ENCODE measurements at places on chromosomes 7 and 10.

DNA sequence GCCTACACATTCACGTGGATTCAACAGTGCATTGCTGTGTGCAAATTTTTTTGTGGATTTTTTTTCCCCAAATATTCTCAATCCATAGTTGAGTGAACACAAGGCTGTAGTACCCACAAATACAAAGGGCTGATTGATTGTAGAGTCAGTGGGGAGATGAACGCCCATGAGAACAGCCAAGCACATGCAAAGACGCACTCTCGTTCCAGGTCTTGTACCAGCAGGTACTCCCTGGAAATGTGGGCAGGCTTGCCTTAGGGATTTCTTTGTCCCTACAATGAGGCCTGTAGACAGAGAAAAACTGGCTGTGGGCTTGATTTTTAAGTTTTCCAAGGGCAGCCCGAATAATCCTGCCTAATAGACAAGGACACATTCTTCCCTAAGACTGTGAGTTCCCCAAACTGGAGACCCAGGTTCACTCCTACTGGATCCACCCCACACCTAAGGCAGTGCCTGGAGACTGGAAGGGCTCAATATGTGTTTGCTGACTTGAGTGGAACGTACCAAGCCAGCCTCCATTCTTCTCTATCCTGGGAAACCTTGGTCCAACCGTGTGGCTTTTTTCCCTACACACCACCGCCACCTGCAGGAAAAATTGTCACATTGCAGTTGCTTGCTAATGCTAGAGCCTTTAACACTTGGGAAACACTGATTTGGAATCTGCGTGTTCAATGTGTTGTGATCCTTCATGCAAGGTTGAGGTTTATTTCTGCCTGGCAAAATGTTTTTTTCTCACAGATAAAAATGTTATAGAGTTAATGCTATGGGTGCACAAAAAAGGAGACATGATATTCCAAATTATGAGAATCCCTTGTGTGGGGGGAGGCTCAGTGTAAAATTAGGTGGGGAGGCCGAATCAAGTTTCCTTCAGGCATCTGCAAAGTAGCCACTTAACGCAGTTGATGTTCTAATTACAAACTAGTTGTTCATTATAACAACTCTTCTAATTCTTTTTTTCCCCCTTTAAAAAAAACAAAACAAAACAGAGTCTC is 49.3 kb downstream of the PPP1R17 start:
- no peak for DNase-seq

- no peak for DNase-seq
Measured at GRCh38 chr10:43390759-43391158, 18.2 kb downstream of the HNRNPF start.

DNA sequence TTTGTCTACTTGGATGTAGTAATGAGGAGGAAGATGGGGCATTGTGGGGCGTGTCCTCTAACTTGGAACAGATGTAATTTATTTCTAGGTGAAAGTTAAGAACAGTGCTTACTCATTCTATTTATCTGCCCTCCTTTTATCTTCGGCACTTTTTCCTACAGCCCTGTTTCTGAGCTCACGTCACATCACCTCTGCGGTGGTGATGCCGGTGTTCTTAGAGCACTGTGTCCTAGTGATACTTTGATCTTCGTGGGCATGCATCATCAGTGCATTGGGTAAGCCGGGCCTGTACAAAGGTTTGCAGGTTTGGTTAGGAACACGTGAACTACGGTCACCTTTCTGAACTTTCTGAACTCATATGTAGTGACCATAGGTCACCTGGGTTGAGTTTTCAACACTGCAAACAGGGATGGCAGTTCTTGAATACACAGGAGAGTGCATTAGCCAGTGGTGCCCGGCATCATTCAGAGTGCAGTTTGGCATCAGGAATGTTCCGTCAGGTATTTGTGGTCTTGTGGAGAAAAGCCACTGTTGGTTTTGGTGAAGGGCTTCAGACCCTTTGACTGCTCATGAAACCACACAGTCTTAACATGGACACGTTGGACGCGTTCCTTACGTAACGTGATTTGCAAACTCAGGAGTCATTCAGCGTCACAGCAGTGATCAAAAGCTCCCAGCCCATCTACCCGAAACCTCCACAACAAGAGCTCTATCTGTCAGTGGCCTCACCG is 5.6 kb downstream of the POR start:
- DNase-seq: peak; percentile 41

DNA sequence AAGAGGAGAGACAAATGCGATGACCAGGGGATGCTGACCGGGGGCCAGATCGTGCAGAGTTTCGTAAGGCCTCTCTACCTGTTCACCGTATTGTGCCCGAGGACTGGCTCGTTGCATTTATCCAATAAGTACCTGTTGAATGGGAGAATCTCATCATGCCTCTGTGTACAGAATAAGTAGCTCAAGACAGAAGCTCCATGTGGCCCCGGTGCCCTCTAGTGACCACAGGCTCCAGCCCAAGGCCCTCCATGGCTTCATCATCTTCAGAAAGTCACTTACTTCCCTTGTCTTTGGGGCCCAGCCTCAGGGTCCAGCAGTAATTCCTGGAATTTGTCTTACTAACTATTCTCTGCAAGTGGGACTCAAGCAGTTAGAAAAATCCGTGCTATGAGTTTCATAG is 151.0 kb downstream of the CHN2 start:
- no peak for DNase-seq

DNA sequence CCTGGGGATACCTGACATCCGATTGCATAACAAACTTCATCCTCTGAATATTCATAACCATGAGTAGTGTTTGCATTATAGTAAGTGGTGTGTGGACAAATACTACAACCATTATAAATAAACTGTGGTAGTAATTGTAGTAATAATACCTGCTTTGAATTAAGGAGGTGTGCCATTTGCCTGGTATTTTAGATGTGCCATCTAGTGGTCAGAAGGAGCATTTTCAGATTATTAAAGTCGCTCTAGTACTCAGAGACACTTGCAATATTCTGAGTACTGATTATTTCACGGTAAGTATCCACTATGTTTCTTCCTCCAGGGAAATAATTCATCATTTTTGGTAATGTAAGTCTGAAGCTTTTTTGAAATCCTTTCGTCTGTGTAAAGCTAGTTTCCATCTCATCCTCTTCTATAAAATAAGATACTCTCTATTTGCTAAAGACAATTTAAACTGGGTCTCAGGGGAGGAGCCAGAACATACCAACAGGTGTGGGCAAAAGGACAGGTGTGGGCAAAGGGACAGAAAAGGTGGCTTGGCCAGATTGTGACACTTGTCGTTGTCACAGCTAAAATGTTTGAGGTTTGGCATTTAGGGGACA is 115.3 kb upstream of the WDR11 start:
- no peak for DNase-seq
